ENCODE measurements at places on chromosomes 2 and 18.
A peak's percentile ranks its signal among the peaks of the same experiment; 100 is the strongest.

GRCh38 chr2:181305301-181306123 is 151.7 kb upstream of the ITGA4 start:
- DNase-seq = no peak

- DNase-seq = no peak
These were observed 111.6 kb downstream of the CLIP4 start for GRCh38 chr2:29226808-29227207.

GRCh38 chr18:35067454-35067853 is 26.2 kb downstream of the MAPRE2 start:
- no peak for DNase-seq

- DNase-seq = no peak
These were observed 113.0 kb downstream of the DYSF start for GRCh38 chr2:71566372-71566771.

- no peak for DNase-seq
These were observed at the start of gene WIPF1 for GRCh38 chr2:174597345-174598047. WIPF1 (minus strand) TSS chr2:174597804; CDS start chr2:174585573, 12,231 bp downstream.

GRCh38 chr2:86223140-86223926 is 24.1 kb downstream of the MRPL35 start:
- DNase-seq = no peak

DNA sequence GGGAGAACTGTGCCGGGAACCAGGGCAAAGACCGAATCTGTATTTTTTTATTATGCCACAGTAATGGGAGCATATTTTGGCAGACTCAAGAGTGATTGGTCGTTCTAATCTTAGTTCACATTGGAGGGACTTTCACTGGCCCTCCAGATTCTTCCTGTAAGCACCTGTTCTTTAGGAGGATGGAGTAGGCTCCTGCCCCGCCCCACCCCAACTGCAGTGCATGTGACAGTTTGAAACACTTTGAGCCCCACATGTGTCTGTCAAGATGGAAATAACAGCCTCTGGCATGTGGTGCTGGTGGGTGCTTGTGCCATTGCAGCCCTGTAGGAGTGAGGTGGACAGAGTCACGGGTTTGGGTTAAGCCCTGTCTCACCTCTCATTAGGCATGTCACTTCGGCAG is 43.3 kb upstream of the TXNDC2 start:
- DNase-seq = no peak

GRCh38 chr2:178514664-178515063 is 34.4 kb downstream of the PLEKHA3 start:
- DNase-seq = no peak

GRCh38 chr2:179826297-179826696 is 35.1 kb downstream of the ZNF385B start:
- no peak for DNase-seq

- no peak for DNase-seq
These were observed 44.9 kb upstream of the REL start for GRCh38 chr2:60836491-60836890.

DNA sequence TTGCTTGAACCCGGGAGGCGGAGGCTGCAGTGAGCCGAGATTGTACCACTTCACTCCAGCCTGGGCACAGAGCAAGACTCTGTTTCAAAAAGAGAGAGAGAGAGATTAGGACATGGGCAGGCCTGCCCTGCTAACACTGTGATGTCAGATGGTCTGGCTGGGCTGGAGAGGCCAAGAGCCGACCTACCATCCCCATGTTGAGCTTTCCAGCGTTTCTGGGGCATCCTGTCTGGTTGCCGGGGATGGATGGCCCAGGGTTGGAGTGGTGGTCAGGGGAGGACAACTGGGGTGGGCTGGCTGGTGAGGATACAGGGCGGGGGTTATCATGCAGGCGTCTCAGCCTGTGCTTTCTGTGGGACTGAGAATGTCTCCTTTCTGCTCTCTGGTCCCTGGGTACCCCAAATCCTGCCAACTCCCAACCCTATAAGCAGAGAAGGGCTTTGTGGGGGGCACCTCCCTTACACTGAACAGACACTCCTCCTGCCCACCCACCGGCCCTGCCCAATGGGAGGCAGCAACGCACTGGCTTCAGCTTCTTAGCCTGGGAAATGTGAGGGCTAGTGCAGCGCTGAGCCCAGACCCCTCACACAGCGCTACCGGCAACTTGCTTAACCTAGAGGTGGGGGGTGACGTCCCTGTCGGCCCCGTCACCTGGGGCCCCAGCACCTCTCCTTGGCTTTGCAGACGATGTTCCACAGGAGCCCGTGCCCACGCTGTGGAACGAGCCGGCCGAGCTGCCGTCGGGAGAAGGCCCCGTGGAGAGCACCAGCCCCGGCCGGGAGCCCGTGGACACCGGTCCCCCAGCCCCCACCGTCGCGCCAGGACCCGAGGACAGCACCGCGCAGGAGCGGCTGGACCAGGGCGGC is 5.4 kb downstream of the SNORC start:
- peak; percentile 28 for DNase-seq

GRCh38 chr2:238599549-238600505 is 173.1 kb downstream of the ASB1 start:
- DNase-seq = no peak

DNA sequence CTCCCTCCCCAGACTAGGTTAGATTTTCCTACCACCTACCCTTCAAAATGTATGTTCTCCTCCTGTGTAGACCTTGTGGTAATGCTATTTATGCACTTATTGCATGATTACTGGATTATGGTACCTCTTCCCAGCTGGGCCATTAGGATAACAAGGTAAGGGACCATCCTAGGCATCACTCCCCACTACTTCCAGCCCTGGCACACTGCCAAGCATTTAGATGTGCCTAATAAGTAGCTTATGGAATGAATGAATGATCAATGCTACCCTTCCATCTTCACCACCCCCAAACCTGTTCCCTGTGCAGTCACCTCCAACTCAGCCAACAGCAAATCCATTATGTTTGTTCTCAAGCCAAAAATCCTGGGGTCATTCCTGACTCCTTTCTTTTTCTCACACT is 93.4 kb downstream of the C1QL2 start:
- DNase-seq = no peak

DNA sequence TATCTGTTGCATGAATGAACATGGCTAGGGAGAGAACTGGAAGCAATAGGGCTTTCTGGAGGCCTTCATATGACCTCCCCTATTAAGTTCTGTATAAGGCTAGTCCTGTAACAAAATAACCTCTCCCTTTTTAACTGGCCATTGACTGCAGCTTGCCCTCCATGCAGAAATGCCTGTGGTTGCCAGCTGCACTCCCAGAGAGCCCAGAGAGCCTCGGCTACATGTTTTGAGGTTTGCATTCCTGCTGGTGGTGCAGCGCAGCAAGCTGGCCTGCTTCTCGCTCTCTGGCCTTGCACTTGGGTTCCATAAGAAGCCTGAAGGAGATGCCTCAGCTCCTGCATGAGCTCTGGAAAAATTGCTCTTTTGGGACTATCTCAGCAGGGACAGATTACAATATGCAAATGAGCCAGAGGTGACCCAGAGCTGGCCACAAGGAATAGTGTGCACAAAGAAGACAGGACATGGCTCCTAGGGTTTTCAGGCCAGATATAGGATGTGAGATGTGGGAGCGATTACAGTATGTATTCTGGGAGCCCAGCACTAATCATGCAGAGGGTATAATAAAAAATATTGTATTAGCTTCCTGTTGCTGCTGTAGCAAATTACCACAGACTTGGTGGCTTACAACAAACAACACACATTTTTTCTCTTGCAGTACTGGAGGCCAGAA is 186.7 kb downstream of the INSIG2 start:
- no peak for DNase-seq

DNA sequence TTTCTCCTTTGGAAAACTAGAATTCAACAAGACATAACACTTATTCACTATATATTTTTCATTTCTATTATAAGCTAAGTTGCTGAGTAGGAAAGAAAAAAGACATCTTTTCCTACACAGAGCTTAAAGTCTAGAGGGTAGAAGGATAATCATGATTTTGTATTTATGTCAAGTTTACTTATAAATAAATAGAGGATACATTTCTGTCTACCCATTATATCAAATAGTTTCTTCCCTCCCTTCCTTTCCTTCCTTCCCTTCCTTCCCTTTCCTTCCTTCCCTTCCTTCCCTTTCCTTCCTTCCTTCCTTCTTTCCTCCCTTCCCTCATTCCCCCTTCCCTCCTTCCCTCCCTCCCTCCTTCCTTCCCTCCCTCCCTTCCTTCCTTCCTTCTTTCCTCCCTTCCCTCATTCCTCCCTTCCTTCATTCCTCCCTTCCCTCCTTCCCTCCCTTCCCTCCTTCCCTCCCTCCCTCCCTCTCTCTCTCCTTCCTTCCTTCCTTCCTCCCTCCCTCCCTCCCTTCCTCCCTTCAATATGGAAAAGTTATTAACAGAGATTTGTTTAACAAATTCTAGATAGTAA is 308.4 kb upstream of the COL3A1 start:
- no peak for DNase-seq

GRCh38 chr2:7899241-7899640 is 782.6 kb upstream of the ID2 start:
- no peak for DNase-seq

DNA sequence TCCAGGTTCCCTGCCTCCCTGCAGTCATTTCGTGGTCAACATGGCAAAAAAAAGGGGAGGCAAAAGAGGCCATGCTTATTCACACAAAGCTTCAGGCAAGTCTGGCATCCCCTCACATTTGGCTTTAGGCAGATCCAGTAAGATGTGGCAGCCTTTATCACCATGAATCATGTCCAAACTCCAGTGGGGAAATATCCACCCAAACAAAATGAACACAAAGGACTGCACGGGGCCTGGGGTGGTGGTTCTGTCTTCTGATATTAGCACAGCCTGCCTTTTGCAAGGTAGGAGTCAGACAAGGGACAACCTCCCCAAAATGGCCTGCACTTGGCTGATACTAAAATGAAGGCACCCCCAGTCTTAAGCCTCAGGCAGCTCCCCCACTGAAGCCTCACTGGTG is 129.9 kb downstream of the ZBTB7C start:
- no peak for DNase-seq

DNA sequence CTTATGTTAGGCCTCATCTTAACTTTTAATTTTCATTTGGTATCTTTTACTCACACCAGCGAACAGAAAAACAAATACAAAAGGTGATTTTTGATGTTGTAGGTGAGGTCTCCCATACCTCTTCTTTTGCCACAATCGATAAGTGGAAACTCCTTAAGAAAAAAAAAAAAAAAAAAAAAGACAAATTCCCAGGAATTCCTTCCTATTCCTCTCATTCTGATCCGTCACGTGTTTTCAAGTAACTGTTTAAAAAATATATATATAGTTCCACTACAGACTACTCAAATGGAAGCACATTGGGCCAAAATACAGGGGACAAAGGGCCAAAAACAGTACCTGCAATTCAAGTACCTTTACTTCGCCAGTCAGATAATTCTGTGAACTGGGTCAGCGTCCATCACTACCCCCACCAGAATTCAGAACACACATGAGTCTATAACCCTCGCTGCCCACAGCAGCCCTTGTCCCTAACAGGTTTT is 16.5 kb downstream of the NMUR1 start:
- no peak for DNase-seq

GRCh38 chr2:132667706-132668105 is 2.3 kb downstream of the LYPD1 start:
- no peak for DNase-seq

DNA sequence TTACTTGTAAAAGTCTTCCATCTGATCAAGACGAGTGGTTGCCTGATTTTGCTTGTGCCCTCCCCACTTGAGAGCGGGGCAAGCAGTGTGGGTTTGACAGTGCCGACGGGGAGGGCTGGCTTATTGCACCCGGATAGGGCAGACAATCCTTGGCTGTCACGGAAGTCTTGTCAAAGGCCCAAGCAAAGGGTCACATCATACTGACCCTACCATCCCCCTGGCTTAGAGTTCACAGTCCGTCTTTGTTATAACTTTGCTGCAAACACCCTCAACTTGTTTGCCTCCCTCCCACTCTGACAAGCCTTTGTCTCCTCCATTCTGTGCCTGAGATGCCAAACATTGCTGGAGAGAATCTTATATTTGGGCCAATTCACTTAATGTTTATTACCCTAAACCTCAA is 165.9 kb upstream of the MSH6 start:
- DNase-seq = no peak

GRCh38 chr2:231169488-231169887 is 28.9 kb upstream of the ARMC9 start:
- DNase-seq = no peak

- DNase-seq = no peak
These were observed 75.1 kb downstream of the CTAGE1 start for GRCh38 chr18:22342625-22343024.

GRCh38 chr2:167803449-167803988 is 443.9 kb downstream of the STK39 start:
- DNase-seq = peak; percentile 56

DNA sequence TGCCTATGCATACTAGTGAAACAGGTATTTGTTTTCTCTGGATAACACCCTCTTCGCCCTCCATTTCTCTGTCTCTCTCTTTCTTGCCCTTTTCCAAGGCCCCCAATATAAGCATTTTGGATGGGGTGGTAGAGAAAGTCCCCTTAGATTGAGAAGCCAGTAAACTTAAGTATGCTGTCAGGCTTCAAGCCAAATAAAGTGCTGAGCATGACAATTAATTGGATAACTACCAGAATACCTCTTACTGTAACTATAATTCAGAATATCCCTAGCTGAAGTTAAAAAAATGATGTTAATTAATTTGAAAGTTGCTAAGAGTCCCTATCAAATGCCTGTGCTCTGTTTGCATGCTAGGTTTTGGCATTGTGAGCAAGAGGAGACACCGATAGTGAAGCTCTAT is 324.8 kb downstream of the PARD3B start:
- no peak for DNase-seq
